ENCODE measurements at places on chromosomes 4 and X.
A peak's percentile ranks its signal among the peaks of the same experiment; 100 is the strongest.

GRCh38 chr4:124152132-124152531 is 560.4 kb downstream of the ANKRD50 start:
- DNase-seq: no peak

- DNase-seq: no peak
Observed at GRCh38 chrX:1477801-1478458, 25.2 kb upstream of the ASMTL start.

DNA sequence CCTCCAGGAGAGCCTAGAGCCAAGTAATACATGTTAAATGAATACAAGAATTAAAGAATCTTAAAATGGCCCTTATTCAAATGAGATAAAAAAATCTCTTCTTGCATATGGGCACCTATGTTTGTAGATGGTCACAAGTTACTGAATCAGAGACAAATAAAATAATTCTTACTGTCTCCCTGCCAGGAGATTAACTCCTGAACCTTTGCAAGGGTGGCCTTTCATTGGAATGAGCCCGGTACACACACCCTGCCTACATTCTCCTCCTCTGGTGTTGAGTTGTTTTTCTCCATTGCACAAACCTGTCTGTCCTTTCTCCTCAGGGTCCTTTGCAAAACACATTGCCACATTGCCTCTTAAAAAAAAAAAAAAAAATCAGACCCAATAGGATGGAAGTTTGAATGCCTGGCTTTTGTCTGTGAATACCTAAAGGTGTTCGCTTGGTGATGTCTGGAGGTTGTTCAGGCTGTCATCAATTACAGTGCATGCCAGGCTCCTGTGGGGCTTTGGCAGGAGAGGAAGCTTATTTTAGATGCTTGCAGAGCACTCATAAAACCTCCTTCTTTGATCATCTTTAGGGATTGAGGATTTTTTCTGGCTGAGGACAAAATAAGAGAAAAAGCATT is 8.3 kb upstream of the TMEM154 start:
- DNase-seq: peak; percentile 66

- no peak for DNase-seq
Observed at GRCh38 chr4:110085131-110085530, 113.3 kb downstream of the ELOVL6 start.

- no peak for DNase-seq
Observed at GRCh38 chr4:128285085-128285997, 2.3 kb downstream of the PGRMC2 start.

GRCh38 chr4:182655340-182655739 is 261.8 kb downstream of the DCTD start:
- DNase-seq: no peak

DNA sequence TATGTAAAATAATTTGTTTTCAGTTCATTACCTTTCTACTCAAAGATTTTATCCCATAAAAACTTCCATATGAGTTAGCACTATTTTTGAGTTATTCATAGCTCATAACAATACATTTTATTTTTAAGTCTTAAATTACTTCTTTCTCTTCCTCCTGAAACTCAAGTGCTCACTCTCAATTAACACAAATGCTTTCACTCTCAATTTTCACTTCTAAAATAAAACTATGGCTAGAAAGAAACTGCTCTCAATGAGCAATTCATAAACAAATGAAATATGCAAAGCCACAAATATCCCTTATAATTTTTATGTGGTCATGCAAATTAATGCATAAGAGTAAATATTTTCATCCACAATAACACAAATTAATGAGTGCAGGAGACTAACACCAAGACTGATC is 38.8 kb downstream of the MAML3 start:
- DNase-seq: no peak

- DNase-seq: no peak
Observed at GRCh38 chr4:52968241-52968640, 106.1 kb downstream of the RASL11B start.

- peak; percentile 70 for DNase-seq
Observed at GRCh38 chr4:7828011-7828720, 111.5 kb downstream of the AFAP1 start.

DNA sequence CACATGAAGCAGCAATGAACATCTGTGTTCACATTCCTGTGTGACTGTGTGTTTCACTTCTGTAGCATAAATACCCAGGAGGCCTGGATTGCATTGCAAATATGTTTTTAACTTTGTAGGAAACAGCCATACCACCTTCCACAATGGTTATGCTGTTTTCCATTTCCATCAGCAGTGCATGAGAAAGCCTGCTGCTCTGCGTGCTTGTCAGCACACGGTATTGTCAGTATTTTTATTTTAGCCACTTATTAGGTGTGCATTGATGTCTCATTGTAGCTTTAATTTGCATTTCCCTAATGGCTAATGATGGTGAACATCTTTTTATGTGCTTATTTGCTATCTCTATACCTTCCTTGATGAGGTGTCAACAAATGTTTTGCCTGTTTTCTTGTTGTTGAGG is 355.9 kb downstream of the TRIML1 start:
- no peak for DNase-seq

DNA sequence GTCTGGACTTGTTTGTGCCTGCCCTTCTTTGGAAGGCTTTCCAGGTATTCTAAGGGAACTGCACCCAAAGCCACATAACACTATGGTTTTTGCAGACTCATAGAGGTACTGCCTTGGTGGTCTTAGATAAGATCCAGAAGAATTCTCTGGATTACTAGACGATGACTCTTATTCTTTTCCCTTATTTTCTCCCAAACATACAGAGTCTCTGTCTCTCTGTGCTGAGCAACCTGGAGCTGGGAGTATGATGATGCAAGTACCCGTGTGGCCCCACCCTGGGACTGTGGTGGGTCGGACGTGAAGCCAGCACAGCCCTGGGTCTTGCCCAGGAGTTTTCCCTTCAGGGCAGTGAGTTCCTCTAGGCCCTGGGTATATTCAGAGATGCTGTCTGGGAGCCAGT is 1342.4 kb upstream of the TENM3 start:
- DNase-seq: no peak

- DNase-seq: no peak
Observed at GRCh38 chr4:6580353-6580752, 5.4 kb downstream of the MAN2B2 start.

DNA sequence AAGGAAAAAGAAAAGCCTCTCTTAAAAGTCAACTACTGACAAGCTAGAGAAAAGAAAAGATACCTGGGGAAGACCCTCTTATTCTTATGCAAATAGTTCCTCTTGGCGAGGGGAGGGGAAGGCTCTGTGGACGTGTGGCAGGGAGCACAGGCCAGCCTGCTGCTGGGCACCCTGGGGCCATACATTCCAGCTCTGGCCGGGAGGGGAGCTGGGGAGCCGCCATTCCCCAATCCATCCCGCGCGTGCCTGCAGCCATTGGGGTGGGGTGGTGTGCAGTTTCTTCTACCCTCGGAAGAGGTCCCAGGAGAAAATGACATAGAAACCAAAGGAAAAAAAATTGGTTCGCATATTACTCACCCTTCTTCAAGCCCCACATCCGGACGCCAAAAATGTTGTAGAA is 1496.4 kb downstream of the RPA4 start:
- DNase-seq: peak; percentile 92

All from ELF-1 (cell line).